ENCODE measurements at places on chromosomes 2 and 18. TPM values are rescaled to one million over a fixed set of nuclear protein-coding genes. Genes with fewer than 3 reads are reported as not detected.

Gene SPATA3
- total RNA-seq: not detected

Gene SLC14A1
- not detected for total RNA-seq

Gene GALNT3
- 0.13 TPM for total RNA-seq

Gene SNRNP27
- total RNA-seq: 25.5 TPM

- no peak for DNase-seq
These were observed 81.3 kb downstream of the NFATC1 start for GRCh38 chr18:79476918-79477571.

GRCh38 chr2:31547485-31547884 is 33.3 kb downstream of the SRD5A2 start:
- DNase-seq: no peak

- no peak for DNase-seq
These were observed 100.8 kb upstream of the CNGA3 start for GRCh38 chr2:98245491-98245890.

DNA sequence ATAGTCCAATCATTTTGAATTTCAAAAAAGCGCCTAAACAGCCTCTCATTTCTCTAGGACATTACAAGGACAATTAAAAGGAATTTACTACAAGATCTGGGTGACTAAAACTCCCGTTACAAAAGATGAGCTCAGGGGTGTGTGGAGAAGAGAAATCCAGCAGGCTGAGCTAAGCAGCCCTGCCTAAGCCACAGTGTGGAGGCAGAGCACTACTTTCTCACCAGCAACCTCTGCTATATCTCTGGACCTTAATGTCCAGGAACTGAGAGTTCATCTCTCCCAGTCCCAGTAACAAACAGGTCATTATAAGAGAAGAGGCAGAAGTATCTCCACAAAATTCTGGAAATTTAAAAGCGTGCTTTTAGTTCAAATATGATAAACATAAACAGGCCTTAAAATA is 18.9 kb upstream of the ANKRD62 start:
- DNase-seq: no peak

GRCh38 chr2:44679990-44680389 is 261.5 kb upstream of the SIX3 start:
- no peak for DNase-seq

- DNase-seq: no peak
These were observed 74.8 kb upstream of the FAM98A start for GRCh38 chr2:33673937-33674336.

DNA sequence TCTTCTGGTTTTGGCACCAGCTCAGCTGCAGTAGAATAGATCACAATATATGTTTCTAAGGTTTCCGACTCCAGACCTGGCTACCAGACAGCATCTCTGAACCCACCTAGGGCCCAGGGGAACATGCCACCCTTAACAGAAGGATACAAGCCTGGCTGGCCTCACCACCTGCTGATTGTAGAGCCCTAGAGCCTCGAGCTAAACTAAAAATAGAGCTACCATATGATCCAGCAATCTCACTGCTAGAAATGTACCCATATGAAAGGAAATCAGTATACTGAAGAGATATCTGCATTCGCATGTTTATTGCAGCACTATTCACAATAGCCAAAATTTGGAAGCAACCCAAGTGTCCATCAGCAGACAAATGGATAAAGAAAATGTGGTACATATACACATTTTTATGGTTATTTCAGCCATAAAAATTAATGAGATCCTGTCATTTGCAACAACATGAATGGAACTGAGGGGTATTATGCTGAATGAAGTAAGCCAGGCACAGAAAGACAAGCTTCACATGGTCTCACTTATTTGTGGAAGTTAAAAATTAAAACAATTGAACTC is 242.4 kb upstream of the SLC39A10 start:
- no peak for DNase-seq
